ENCODE measurements at places on chromosomes 12 and 14.
A peak's percentile ranks its signal among the peaks of the same experiment; 100 is the strongest.

DNA sequence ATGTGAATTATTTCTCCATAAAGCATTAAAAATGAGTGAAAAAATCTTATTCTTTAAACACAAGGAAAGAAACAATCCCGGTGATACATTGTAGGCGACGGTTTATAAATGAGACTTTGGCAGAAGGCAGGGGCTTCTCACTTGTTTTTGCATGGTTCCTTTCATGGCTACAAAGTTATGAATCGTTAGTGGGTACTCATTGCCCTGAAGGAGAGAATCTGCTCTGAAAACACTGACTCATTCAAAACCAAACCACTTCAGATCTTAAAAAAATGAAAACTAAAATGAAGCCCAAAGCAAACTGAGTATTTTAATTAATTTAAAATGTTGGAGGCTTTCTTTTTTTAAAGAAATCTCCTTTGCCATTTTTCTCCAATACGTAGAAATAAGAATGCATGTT lies 41.4 kb upstream of the AMIGO2 start:
- DNase-seq, result no peak

DNA sequence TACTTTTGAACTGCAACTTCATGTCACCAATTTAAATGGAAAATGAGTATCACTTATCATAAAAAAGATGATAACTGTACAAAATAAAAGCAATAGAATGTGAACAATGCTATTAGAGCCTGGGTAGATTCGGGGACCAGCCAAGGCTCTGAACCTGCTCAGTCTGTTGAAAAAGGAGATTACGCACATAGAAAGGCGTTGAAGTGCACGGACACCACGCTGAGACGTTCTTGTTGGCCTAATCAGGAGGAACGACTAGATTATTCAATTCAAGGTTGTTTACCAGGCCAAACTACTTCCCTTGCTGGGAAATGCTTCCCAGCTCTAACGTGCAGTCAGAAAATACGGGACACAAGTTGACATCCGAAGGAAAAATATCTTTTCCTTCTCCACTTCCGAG lies 23.5 kb upstream of the BDKRB1 start:
- no peak for DNase-seq

DNA sequence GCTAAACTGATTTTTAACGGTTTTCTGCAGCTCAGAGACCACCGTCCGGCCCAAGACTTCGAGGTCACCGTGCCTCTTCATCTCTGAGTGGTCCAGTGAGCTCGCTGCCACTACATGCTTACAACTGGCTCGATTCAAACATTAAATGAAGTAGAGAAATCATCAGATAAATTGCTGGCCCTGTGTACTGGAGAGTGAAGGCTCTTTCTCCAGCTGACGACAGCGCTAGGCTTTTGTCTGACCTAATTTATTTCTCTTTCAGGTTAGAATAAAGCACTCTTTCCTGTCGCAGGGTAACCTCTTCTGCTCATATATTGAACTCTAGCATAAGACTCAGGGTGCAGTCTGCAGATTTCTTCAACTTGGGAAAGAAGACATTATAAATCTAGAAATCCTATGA lies 6.4 kb downstream of the BCL11B start:
- DNase-seq, result peak; percentile 54

GRCh38 chr12:12735301-12735700 lies 18.1 kb downstream of the CDKN1B start:
- no peak for DNase-seq

GRCh38 chr14:22882529-22883172 lies 371 bp upstream of the REM2 start:
- DNase-seq, result peak; percentile 64

GRCh38 chr12:92290350-92290695 lies 144.7 kb upstream of the BTG1 start:
- no peak for DNase-seq

GRCh38 chr12:1297639-1298175 lies 296.7 kb downstream of the FBXL14 start:
- DNase-seq, result no peak

- no peak for DNase-seq
Observed at GRCh38 chr12:85283560-85283959, 3.5 kb downstream of the ALX1 start.

GRCh38 chr12:1305063-1305434 lies 289.3 kb downstream of the FBXL14 start:
- DNase-seq, result no peak

- DNase-seq, result no peak
Observed at GRCh38 chr12:105030820-105031807, 45.0 kb downstream of the NOPCHAP1 start.

DNA sequence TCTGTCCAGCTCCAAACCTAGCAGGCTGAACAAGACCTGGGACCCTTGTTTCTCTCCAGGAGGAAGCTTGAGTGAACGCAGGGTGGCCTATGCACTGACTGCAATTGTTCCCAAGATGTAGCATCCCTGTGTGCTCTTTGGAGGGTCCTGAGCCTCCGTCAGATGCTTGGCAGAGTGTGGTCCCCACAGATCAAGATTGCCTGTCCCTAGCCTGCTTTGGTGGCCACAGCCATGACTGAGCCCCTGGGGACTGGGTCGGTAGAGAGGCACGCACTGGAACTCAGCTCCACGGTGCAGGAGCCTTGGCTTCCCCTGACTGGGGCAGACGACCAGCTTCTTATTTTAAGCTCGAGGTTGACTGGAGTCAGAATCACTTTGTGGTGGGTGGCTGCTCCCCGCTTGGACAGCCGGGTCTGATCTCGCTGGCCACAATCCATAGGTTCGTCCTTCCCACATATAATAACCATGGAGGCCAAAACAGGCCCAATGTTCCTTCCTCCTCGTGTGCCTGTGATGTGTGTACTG lies 97.8 kb downstream of the LGMN start:
- DNase-seq, result no peak

DNA sequence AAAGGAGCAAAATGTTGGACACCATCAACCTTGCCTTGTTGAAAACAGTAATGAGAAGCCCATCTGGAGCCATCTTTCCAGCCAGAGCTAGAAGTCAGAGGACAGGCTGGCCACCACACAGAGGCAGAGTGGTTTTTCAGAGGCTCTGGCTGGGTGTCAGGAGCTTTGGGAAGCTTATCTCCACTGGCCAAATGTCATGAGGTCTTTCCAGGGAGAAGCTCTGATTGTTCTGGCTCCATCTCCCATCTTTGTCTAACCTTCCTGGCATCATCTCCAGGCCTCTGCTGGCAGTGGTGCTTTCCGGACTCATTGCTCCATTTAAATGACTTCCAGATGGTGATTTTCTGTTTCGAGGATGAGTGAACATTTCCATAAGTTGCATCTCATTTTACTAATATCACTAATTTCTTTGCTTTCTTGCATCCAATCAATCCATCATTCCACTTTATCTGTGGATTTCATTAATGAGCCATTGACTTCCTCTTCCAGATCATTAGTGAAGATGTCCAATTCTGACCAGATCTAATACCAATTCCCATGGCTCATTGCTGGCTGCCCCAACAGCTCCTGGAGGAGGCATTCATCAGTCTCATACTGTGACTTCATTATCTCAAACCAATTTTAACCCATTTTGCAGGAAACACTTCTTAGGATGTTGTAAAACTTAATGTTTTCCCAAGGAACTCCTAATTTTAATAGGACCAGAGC lies 35.3 kb upstream of the TMTC1 start:
- DNase-seq, result no peak

DNA sequence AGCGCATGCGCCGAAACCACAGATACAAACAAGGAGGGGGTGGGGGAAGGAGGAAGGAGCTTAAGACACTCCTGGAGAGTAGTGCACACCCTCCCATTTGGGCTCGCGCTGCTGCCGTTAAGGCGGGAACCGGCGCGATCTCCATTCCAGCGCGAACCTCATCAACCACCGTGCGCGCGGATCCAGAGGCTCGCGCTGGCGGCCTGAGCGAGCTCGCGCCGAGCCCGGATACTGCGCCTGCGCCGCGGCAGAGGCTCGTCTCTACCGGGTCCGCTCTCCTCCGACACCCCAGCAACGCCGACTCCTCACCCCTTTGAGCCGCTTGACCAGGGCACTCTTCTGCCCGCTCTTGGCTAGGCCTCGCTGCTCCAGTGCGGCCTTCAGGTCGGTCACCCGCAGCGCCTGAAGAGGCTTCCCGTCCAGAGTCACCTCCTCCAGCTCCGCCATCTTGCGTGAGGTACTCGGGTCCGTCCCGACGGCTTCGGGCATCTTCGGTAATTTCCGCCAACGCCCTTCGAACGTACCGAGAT lies at the start of gene ACIN1:
ACIN1 (minus strand) TSS at position 471 of the 530 bp plus-strand sequence; CDS start at position 447, 24 bp downstream.
- peak; percentile 86 for DNase-seq
